Activated CD4-positive, alpha-beta T cell treated with anti-CD3 and anti-CD28 coated beads, Interleukin-2, amount 50 U/mL, for 48 hours (primary cell): ENCODE measurements at places on chromosomes 5 and 9.

DNA sequence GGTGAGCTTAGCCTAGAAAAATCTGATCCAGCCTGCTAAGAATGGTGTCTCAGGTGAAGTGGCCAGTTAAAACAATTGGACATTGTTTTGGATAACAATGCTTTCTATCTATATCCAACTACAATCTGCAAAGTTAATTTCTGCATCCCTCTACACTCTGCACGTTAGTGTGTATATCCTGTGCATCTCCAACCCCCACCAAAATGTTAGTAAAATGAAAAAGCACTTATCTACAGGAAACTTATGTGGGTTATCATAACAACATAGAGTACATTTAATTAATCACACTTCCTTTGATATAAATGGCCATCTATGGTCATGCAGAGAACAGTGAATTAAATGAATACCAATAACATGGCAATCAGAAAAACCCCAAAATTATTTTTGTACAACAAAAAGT is 158.7 kb downstream of the NFIB start:
- no peak for DNase-seq

DNA sequence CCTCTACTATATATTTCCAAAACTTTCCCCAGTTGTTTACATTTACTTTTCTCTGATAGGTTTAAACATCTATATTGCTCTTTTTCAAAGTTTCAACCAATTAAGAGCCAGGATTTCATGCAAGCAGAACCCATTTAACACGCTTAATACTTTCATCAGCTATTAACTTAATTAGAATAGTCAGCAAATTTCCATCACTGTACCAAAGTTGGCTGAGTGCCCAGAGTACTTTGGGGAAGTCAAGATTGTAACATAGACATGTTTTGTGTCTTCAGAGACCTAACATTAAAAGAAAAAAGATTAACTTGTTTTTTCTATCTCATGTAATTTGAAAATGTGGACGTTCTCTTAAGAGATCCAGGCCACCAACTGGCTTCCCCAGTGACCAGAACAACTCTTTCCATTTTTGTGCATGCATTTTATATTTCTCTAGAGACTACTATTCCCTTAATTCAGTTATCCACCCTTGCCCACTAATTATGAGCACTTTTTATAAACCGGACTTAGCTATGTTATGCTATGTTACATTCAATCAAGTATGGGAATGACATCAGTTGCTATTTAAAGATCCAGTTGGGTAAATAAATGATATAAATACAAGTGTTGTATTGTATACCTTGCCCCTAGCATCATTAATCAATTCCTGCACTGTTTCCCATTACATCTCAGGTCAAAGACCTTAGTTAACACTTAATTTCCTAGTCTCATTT is 478.1 kb upstream of the NMUR2 start:
- DNase-seq: no peak

- DNase-seq: no peak
Observed at GRCh38 chr5:114152656-114153360, 209.1 kb upstream of the KCNN2 start.

GRCh38 chr5:141760193-141760592 is 78.2 kb upstream of the ARAP3 start:
- no peak for DNase-seq

DNA sequence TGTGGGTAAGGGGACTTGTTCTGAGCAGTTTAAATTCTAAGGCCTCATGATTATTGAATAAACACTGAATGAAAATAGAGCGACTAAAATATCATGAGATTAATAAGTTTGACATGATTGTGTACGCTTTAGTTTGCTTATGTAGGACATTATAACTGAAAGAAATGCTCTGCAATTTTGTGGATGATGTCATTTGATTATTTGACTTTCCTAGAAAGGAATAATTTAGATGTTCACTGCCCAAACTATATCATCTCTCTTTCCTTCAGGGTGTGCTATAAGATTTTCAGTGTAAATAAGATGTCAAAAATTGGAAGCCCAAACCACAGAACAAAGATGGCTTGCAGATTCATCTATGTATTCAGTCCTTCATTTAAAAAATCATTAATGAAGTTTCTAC is 115.7 kb upstream of the MTAP start:
- no peak for DNase-seq

DNA sequence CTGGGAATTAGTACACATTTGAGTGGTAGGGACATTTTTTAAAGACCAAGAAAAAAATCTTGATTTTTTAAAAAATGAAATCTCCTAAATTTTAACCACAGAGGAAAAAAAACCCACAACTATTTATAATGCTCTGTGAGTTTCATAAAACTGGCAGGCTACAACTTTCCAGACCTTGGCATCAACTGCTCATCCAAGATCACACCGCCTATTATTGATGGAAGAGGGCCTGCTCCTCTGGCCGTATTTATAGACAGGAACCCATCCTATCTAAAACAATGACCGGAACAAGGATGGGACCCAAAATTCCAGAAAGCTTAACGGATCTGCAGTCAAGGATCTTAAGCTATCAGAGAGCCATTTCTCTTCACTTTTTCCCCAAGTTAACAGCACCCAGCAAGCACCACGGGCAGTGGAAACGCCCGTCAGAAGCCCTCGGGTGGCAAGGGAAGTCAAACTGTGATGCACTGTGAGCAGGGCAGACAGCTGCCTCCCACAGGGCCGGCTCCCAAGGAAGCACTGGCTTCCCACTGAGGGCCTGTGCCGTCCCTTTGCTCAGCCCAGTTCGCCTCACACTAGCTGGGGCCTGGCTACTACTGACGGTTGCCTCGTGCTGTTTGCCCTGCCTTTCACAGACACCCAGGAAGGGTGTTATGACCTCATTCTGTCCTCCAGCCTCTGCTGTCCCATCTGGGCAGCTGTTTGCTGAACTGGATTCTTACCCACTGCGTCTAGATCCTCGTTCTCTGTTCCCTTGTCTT is 62.8 kb downstream of the CDC14B start:
- no peak for DNase-seq

- no peak for DNase-seq
Observed at GRCh38 chr9:3980771-3981170, 319.1 kb downstream of the GLIS3 start.

DNA sequence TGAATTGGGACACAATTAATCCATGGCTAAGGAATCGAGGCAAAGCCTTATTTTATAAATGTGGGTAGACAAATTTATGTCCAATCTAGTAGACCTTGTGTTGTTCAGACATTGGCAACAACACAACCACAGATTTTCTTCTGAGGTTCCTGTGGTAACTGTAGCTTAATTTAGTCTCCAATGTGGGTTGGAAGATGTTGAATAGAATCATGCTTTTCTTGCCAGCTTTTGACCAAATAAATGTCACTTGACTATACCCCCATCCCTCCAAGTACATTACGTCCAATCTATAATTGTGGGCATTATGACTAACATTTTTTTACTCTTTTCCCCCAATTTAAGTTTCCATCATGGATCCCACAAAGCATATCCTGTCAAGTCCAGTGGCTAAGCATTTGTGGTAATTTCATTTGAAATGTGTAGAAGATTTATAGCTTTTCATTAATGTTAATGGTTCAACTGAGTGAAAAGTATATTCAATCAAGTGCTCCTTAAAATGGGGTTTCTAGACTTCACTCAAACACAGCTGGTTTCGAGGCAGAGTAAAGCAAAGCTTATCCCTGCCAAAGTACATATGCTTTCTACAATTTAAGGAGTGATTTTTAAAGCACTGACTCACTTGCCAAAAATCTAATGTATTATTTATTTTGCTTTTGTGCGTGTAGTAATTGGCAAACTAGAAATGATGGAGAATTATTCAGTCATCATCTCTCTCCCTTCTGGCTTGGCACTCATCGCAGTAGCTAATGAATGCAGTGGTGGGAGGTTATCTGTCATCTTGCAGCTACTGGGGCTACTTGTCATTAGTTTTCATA is 141.8 kb downstream of the FAM174A start:
- DNase-seq: no peak

DNA sequence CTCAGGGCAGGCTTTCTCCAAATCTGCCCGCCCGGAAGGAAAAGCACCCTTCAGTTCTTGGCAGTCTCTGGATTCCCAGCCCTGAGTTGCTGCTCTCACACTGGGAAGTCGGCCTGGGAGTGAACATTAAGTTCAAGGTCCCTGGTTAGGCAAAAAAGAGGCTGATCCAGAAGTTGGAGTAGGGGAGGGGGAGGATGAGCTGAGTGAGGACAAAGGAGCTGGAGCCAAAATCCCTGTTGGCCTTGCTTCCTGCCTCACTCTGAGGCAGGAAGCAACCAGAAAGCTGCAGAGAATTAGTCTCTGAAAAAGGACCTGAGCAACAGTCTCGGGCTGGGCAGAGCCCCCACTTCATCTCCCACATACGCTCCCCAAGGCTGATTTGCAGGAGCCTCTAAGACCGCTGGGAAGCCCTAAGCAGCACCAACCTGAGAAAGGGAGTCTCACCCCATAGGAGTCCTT is 15.0 kb upstream of the RPS14 start:
- DNase-seq: no peak

- DNase-seq: no peak
Observed at GRCh38 chr5:7269591-7270274, 126.2 kb upstream of the ADCY2 start.

- DNase-seq: no peak
Observed at GRCh38 chr5:122638581-122638980, 136.3 kb upstream of the SNX2 start.

GRCh38 chr5:149046196-149046829 is 16.5 kb downstream of the SH3TC2 start:
- no peak for DNase-seq
